Uterus (tissue), 4 donors: ENCODE measurements at places on chromosomes 11 and 22.

- H3K27ac ChIP-seq = peak overlapping the region; percentile 84
- H3K36me3 ChIP-seq = no peaks in the 10 kb centered on the region
- H3K27me3 ChIP-seq = no peaks in the 10 kb centered on the region
- peak overlapping the region; percentile 85 for H3K4me3 ChIP-seq
- no peaks in the 10 kb centered on the region for H3K4me1 ChIP-seq
Observed at GRCh38 chr22:21866833-21867527, 465 bp downstream of the MAPK1 start.

GRCh38 chr11:67010296-67010905 lies 12.5 kb upstream of the SYT12 start:
- H3K27ac ChIP-seq = no peak overlapping the region
- H3K4me3 ChIP-seq = no peak overlapping the region
- no peaks in the 10 kb centered on the region for H3K27me3 ChIP-seq
- no peaks in the 10 kb centered on the region for H3K4me1 ChIP-seq

- no peak for DNase-seq
- no peak overlapping the region for H3K4me3 ChIP-seq
- no peaks in the 10 kb centered on the region for H3K4me1 ChIP-seq
- H3K27me3 ChIP-seq = peaks cover 6% of the 10 kb centered on the region
- no peaks in the 10 kb centered on the region for H3K36me3 ChIP-seq
- H3K27ac ChIP-seq = no peak overlapping the region
Observed at GRCh38 chr11:15761235-15761634, 595.1 kb downstream of the SOX6 start.

- H3K4me3 ChIP-seq = no peak overlapping the region
- H3K27me3 ChIP-seq = no peaks in the 10 kb centered on the region
- no peaks in the 10 kb centered on the region for H3K36me3 ChIP-seq
- no peak overlapping the region for H3K27ac ChIP-seq
Observed at GRCh38 chr22:26610072-26610958, 7.5 kb downstream of the CRYBB1 start.

DNA sequence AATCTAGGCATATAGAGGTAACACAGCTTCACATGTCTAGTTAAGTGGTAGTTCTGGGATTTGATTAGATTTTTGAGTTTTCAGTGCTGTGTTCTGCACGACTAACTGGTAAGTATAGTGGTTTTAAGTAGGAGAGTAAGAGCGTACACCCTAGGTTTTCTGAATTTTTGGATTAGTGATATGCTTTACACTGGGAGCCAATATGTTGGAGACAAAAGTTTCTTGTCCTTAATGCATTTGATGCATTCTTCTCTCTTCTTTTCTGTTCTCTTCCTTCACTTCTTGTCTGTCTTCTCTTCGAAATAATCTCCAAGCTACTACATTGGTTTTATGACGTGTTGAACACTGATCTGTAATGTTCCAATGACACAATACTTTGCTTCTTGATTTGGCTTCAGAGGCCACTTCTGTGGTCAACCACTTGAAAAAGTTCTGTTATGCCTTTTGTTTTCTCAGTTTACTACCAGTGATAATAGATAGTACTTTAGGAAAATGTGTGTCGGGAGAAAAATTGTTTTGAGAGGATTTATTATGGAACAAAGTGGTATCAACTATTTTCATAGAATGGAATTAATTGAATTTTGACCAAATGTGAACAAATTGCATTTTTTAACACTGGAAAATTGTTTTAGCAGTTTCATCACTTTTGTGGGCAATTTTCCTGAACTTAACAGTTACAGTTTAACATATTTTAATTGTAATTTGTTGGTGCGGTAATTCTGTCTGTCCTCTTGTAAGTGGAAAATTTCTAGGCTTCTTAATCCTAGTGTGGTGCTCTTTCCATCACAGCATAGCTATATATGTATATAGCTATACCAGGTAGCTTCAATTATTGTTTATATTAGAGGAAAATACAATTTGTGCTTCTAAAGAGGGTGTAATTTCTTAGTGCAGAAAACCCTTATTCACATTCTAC lies 2.6 kb downstream of the PDE3B start:
- H3K4me3 ChIP-seq = no peak overlapping the region
- no peaks in the 10 kb centered on the region for H3K4me1 ChIP-seq
- no peaks in the 10 kb centered on the region for H3K27me3 ChIP-seq
- H3K27ac ChIP-seq = no peak overlapping the region
- no peak for DNase-seq
- no peaks in the 10 kb centered on the region for H3K36me3 ChIP-seq

DNA sequence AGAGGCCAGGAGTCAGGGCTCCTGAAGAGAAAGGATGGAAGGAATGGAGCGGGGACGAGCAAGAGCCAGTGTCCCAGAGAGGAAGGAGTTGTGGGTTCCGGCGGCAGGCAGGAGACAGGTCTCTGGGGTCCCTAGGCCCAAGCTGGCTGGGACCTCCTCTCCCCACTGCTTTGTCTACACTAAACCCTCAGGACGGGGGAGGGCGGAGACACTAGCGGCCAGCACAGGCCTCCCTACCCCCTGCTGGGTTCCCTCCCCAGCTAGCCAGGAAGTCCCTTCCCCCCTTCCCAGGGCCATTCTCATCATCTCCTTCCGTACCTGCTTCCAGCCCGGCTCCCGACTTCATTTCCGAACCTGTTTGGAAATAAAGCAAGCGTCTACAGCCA lies 79.5 kb downstream of the ST3GAL4 start:
- no peak overlapping the region for H3K4me3 ChIP-seq
- H3K36me3 ChIP-seq = no peaks in the 10 kb centered on the region
- no peaks in the 10 kb centered on the region for H3K4me1 ChIP-seq
- DNase-seq = no peak

DNA sequence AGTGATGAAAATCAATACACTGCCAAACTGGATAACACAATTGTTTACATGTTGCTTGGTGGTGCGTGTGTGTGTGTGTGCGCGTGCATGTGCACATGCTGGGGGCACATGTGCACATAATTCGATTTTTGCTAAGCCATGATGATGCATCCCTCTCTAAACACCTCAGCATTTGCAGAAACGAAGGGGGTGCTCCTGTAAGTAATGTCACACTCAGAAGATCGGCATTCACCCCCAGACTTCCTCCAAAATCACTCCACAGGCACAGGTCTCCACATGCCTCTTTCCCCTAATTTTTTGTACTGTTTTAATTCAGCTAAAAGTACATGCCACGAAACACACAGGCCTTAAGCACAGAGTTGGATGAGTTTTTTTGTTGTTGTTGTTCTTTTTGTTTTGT lies 341.5 kb downstream of the SHANK2 start:
- DNase-seq = no peak
- no peaks in the 10 kb centered on the region for H3K27me3 ChIP-seq
- no peaks in the 10 kb centered on the region for H3K36me3 ChIP-seq
- no peak overlapping the region for H3K27ac ChIP-seq

DNA sequence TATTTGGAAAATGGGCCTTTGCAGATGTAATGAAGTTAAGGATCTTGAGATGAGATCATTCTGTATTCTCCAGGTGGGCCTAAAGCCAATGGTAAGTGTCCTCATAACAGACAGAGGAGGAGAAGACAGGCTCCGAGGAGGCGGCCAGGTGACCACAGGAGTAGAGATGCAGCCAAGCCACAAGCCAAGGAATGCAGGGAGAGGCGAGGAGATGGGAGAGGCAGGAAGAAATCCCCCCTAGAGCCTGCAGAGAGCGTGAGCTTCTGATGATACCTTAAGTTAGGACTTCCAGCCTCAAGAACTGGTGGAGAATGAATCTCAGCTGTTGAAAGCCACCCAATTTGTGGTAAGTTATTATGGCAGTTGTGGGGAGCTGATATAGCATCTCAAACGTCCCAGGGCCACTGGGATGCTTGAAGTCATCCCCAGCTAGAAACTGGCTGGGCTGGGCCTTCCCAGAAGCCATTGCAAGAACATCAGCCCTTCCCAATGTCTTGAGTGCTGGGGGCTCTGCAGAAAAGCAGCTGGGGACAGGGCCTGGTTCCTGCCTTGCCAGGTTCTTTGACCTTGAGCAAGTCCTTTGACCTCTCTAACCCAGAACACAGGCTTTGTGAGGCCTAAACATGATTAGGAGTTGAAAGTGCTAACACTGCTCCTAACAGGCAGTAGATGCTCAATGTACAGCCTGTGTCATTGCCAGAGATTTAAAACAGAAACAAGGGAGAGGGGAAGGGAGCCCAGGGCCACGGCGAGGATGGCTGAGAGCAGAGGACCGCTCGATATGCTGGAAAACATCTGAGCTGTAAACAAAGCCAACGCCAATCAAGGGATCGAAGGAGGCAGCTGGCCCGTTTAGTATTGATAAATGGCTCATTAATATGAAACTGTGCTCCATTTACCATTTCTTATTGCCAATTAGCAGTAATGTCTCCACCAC lies 632.3 kb downstream of the TBC1D22A start:
- no peaks in the 10 kb centered on the region for H3K27me3 ChIP-seq
- no peak for DNase-seq
- no peaks in the 10 kb centered on the region for H3K36me3 ChIP-seq
- no peak overlapping the region for H3K4me3 ChIP-seq
- no peak overlapping the region for H3K27ac ChIP-seq
- H3K4me1 ChIP-seq = no peaks in the 10 kb centered on the region

- H3K4me1 ChIP-seq = no peaks in the 10 kb centered on the region
- no peak overlapping the region for H3K4me3 ChIP-seq
- no peak for DNase-seq
- H3K27ac ChIP-seq = no peak overlapping the region
Observed at GRCh38 chr11:103997082-103997481, 39.4 kb upstream of the DDI1 start.

- no peaks in the 10 kb centered on the region for H3K27me3 ChIP-seq
- no peaks in the 10 kb centered on the region for H3K4me1 ChIP-seq
- H3K36me3 ChIP-seq = no peaks in the 10 kb centered on the region
- H3K27ac ChIP-seq = no peak overlapping the region
Observed at GRCh38 chr11:61539831-61540357, 31.3 kb downstream of the LRRC10B start.
